Activated T-cell treated with anti-CD3 and anti-CD28 coated beads, Interleukin-2, amount 50 U/mL, for 1 hour (primary cell): ENCODE measurements at places on chromosomes 16 and 17.

DNA sequence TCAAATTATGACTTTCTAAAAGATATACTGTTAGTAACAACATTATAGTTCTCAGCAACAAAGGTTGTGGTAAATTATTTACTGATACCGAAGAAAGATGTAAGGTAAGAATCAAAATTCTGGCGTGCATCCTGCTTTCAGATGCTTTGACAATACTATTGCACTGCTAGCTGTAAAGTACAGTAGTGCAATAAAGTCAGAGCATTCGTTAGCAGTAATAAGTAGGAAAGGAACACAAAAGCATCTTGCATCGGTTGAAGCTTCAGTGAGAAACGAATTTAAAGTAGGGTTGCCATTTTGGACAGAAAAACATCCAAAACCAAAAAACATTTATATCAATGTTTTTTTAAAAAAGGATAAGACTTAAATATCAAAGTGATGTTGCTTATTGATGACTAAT, 4.0 kb downstream of the SKA2 start:
- no peak for DNase-seq

- DNase-seq: no peak
These were observed 15.2 kb downstream of the DRC3 start for GRCh38 chr17:17987901-17988300.

- no peak for DNase-seq
These were observed 135.7 kb upstream of the ZFHX3 start for GRCh38 chr16:73183611-73184092.

GRCh38 chr17:44363613-44364159, at the start of gene FAM171A2:
Gene FAM171A2, minus strand, starts transcription at chr17:44363853. Its CDS starts 139 bp downstream, at chr17:44363714.
- DNase-seq: peak; percentile 80

DNA sequence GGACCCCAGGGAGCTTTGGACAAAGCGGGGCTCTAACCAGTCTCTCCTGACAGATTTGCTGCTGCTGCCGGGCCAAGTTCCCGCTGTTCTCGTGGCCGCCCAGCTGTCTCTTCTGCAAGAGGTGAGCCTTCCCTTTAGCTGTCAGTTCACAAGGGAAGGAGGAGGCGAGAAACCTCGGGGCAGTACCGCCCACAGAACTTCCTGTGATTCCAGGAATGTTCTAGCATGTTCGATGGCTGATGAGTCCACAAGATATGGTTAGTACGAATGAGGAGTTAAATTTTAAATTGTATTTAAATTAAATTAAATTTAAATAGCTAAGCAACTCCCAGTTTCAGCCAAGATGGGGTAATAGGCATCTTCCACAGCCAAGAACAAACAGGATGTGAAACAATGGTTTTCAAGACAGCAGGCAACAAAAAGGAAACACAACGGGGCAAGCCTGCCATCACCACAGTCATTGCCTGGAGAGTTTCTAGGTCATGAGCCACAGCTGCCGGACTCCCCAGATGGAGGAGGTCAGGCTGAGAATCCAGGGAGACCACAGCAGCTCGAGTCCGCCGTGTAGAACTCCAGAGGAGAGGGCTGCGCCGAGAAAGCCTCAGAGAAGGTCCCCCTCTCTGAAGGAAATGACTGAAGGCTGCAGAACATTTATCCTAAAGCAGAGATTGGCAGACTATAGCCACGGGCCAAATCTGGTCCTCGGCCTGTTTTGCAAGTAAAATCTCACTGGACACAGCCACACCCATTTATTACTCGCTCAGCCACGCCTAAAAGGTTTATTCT, 9.5 kb upstream of the TCF25 start:
- peak; percentile 46 for DNase-seq

DNA sequence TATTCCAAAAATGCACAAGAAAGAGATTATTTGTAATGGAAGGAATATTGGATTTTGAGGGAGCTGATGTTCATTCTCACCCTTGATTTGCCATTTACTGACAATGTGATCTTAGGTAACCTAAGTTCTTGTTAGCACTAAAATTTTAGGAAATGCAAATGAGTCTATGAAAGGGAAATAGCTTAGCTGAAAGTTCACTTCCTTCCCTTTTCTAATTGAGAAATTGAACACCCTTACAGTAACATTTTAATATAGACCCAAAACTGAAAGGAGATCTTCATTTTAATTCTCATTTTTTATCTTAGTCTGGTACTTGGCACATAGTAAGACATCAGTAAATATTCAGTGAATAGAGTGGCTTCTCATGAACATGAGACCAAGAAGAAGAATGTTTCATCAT, 10.9 kb upstream of the WSB1 start:
- DNase-seq: no peak

DNA sequence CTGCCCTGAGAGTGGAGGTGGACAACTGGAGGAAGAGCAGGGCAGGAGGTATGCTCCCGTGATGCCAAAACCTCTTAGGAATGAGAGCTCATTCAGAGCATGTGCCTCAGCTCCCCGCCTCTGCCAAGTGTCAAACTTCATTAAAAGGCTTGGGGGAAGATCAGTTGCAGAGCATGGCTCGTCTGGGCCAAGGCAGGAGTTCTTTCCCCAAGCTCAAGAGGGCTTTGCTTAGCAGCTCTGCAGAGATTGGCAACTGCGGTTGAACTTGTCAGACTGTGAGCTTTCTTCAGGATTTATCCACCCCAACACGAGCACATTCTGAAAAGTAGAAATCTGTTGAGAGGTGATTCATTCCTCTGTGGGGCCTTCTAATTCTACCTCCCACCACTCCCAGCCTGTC, 248.1 kb downstream of the HS3ST3A1 start:
- DNase-seq: no peak

GRCh38 chr16:23064639-23065038, 84.6 kb downstream of the USP31 start:
- DNase-seq: no peak

GRCh38 chr16:68564382-68564985, 25.4 kb downstream of the ZFP90 start:
- no peak for DNase-seq

GRCh38 chr17:45948498-45948880, 50.6 kb upstream of the STH start:
- DNase-seq: no peak

DNA sequence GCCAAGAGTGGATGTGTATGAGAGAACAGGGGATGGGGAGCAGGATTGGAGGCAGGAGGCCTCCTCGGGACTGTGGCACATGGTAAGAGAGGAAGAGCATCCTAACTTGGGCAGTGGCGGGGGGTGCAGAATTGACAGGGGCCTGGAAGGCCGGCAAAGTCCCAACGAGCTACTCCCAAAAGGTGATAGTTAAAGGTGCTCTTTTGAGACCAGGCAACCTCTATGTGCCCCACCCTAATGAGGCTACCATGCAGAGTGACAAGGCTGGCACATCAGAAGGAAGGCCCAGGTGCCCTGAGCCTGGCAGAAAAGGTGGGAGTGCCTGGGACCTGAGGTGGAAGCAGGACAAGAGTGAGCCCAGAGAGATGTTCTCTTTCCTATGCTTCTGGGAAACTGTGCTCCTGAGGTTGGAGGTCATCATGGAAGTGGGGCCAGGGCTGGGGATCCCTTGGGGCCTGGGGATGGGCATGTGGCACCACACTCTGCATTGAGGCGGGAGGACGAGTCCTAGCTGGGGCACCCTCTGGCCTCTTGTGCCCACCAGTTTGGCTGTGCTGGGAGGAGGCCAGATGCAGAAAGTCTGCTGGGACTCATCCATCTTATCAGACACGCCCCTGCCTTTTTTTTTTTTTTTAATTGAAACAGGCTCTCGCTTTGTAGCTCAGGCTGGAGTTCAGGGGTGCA, 5.9 kb downstream of the RAB11FIP4 start:
- DNase-seq: no peak

- DNase-seq: no peak
These were observed 185.6 kb upstream of the TNRC6C start for GRCh38 chr17:77772899-77773358.

DNA sequence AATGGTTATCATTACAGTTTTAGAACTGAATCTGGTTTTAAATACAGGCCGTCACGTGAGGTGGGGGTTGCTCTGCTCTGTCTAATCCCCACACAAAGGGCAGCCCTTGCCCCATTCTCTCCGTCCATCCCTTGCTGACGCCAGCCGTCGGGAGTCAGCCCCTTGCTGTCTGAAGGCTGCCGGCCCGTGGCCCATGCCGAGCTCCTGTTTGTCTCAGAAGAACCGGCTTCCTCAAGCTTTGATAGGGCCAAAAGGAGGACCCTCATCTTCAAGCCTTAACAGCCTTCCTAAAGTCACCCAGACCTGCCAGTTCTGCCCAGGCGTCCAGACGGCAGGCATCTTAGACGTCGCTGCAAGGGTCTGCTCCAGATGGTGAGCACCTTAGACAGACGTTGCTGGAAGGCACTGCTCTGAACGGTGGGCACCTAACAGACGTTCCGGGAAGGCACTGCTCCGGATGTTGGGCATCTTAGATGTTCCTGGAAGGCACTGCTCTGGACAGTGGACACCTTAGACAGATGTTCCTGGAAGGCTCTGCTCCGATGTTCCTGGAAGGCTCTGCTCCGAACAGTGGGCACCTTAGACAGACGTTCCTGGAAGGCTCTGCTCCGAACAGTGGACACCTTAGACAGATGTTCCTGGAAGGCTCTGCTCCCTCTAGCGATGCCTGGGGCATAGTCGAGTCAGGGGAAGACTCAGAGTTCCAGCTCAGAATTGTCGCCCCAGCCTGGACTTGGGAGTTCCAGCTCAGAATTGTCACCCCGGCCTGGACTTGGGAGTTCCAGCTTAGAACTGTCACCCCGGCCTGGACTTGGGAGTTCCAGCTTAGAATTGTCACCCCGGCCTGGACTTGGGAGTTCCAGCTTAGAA, 35.1 kb upstream of the CHMP6 start:
- no peak for DNase-seq

GRCh38 chr17:27746881-27747280, 53.4 kb downstream of the NOS2 start:
- no peak for DNase-seq

DNA sequence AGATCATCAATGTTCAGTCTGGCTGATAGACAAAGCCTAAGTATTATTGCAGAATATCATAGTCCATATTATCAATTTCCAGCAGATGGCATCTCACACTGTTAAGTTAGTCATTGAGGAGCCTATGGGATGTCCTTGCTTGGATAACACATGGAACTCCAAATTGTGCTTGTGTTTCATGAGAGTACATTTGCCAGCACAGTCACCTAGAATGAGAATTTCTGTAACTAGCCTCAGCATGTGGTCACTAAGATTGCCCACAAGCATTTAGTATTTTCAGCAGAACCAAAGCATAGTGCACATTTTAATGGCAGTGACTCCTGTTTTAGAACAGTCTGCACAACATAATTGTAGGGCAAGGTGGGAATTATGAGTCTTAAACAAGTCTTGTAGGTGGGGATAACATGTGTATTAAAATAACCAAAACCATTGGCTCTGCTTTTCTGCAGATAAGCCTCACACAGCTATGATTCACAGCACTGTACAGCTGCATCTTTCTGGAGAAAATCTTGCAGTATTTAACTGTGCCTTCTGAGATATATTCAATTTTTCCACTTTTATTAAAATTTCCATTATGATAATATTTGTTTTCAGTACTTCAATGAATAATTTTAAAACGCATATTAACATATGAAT, 882.8 kb upstream of the SOX9 start:
- DNase-seq: no peak

DNA sequence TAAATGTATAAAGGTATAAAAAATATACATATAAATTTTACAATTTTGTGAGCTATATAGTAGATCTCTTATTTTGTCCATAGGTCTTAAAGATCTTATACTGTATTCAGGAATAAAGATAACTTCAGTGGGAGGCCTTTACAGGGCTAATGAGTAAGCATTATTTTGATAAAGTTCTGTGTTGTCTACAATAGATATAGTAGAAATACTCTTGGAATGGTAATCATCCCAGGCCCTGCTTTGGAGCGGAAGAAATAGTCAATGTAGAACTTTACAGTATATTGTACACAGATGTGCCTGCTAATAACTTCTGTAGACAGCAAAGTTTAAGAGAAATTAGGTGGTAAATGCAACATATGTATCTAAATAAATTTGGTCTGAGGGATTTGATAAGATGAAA, 42.6 kb downstream of the TENT4B start:
- no peak for DNase-seq

DNA sequence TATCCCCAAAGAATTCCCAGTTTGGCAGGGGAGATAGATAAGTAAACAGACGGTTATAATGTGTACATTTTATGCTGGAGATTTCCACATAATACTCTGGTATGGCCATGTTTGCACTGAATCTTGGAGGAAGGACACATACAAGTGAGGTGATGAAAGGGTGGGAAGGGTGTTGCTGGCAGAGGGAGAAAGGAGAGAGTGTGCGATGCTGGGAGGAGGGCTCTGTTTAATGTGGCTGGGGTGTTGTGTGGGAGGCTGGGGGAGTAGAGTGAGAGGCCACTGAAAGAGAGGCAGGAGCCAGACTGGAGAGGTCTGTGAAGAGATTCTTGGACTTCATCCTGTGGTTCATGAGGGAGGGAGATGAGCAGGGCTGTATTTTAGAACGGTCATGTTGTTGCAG, 87.6 kb downstream of the SPACA3 start:
- DNase-seq: no peak

DNA sequence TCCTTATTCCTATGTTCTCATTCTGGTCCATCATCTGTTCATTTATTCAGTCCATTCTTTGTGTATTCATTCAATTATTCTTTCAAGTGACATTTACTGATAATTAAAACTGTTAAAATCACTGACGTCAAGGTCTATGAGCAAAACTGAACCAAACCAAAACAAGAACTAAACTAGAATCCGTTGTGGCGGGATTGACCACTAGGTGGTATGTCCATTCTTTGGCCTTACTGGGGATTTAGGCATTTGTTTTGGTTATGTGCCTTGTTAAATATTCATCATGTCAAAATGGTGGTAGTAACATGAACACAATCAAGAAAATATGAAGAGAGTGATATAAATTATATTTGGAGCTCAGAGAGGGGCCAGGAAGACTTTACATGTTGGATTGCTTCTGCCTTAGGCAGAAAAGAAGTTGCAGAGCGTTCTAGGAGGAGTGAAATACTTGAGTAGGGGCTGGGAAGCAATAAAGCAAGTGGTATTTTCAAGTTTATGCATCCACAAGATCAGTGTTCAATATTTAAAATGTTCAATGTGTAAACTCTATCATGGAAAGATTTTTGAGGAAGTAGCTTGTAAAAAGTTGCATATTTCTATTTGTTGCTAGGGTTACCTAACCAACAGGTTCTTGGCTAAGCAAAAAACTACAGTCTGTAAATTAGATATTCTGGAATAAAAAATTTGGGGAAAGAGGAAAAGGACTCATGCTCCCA, 129.0 kb downstream of the CDH13 start:
- no peak for DNase-seq

DNA sequence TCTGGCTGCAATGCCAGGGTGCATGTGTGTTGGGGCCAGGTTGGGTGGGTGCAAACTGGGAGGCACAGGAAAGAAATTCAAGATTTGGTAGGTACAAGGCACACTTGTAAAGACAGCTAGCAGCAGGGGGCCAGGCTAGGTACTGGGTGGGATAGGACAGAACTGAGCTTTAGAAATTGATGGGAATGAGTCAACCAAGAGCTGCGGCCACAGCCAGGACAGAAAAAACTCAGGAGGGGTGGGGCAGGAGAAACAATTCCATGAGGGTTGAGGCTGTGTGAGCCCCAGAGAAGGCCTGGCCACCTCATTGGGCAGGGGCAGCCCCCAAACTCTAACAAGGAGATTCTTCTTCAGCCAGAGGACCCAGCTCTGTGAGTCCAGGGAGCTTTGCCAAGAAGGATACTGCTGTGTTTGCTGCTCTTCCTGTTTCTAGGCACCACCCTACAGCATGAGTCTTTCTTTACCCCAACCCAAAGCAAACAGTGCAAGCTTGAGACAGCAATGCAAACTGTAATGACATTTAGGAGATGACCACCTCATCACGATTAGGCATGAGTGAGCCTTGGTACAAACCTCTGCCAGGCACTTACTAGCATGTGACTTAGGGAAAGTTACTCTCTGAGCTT, 21.3 kb upstream of the CCDC182 start:
- no peak for DNase-seq

GRCh38 chr17:63406689-63407330, 39.3 kb downstream of the CYB561 start:
- DNase-seq: no peak
